Activated CD4-positive, CD25-positive, alpha-beta regulatory T cell treated with anti-CD3 and anti-CD28 coated beads, Interleukin-2, amount 50 U/mL, for 72 hours (primary cell): ENCODE measurements at places on chromosomes 4 and X.

- DNase-seq, result no peak
Measured at GRCh38 chr4:122695226-122695625, 37.3 kb upstream of the BBS12 start.

DNA sequence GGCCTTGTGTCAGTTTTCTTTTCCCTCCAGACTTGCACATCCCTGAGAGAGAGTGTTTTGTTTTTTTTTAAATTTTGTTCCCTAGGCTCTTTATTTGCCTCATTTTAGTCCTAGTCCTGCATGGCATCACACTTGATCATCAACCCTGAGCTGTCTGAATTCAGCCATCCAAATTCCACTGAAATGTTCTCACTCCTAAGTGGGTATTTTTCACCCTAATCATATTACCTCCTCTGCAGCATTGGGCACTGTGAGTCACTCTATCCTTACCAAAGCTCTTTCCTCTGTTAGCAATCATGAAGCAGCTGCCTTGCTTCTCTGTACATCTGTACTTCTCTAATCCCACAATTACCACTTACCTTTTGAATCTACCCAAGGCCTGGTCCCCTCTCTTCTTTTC is 356.6 kb upstream of the MAGEB2 start:
- DNase-seq, result no peak

- DNase-seq, result no peak
Measured at GRCh38 chr4:16573206-16573605, 325.2 kb downstream of the LDB2 start.

GRCh38 chr4:5711479-5712184 is 631 bp downstream of the EVC start:
- DNase-seq, result no peak

GRCh38 chrX:115177932-115178331 is 11.3 kb upstream of the RBMXL3 start:
- no peak for DNase-seq

DNA sequence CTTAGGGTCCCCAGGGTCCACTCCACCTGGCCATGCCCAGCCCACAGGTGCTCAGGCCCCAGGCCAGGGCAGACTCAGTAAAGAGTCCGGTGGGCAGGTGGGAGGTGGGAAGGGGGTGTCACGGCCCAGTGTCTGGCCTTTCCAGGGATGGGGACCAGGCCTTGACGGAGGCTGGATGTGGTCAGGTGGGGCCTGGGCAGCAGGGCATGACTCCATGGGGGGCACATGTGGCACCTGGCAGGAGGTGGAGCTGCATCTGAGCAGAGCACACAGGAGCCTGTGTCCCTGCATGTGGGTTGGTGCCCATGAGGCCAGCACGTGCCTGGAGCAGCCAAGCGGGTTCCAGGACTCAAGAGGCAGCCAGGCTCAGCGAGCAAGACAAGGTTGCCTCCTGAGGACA is 132.9 kb downstream of the FAM53A start:
- DNase-seq, result no peak

- DNase-seq, result no peak
Measured at GRCh38 chr4:121270389-121270788, 106.3 kb upstream of the TNIP3 start.

DNA sequence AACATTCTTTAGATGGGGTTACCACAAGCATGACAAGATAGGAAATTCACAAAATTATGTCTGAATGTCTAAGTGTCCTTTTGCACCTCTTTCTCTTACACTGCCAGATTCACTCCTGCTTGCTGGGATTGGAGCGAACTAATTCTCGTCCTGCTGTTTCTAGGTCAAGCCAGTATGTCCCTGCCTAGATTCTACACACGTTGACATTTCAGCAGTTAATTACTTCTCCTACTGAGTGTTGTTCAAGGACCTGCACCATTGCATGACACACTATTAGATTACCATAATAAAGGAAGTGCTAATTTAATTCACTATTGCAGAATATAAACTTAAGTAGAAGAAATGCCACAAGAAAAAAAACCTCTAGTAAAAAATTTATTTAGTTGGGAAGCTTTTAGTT is 1911.7 kb downstream of the PCDH7 start:
- no peak for DNase-seq

DNA sequence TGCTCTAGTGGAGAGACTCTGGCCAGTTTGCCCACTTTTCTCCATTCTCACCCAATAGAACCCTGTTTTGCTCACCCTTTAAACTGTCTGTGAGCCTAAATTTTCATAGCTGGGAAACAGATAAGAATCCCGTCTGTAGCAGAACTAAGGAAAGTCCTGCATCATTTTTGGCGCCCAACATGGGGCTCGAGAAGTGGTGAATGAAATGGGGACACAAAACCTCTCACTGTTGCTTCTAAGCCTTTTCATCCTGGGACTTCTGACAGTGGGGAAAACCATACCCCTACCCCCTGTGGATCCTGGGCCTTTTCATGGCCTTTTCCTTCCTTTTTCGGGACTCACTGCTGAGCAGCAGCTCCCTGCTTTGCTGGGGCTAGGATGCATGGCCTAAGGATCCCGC is 189.9 kb downstream of the INPP4B start:
- DNase-seq, result no peak

DNA sequence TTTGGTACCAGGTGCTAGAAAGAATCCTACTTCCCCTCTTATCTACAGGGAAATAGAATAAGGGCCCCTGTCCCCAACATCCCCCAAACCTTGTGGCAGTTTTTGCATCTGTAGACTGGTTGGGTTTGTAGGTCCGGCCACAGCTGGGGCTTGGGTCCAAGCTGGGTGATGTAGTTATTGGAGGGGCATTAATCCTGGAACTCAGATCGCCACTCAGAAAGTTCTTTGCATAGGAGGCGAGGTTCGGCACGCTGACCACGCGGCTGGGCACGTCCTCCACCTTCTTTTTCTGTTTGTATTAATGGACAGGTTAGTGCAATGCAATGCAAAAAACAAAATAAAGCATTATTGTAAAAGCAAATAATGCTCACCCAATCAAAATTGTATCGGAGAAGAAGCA is 19.2 kb downstream of the MED28 start:
- DNase-seq, result no peak

DNA sequence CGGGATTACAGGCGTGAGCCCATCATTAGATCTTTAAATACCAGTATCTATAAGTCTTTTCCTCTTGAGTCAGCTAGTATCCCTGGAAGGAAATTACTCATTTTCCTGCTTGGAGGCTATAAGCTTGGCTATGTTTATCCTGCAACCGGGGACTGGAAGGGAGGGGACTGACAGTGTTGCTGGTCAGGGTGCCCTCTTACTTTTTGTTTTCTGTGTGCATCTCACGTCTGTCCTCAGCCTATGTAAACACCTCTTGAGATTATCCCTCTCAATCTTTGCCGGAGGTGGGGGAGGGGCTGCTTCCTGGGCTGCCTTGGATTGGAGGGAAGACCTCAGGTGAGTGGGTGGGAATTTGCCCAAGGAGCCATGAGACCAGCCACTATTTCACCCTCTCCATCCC is 37.0 kb downstream of the HTT start:
- DNase-seq, result no peak

- no peak for DNase-seq
Measured at GRCh38 chr4:17166954-17167353, 268.5 kb upstream of the LDB2 start.

DNA sequence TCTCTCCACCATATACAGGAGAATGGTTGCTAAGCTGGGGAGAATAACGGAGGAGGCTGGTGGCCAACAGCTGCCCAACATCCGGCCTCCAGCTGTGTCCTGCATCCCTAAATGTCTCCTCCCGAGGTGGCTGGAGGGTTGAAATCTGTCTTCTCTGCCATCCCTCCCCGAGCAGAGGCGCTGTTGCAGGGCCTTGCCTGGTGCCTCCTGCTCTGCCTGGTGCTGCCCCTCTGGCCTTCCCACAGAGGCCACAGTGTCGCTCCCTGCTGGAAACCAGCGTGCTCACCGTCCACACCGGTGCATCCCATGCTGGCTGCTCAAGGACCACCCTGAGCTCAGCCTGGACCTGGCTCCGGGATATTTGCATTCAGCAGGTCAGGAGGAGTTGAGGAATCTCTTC is 115.2 kb downstream of the ENPP6 start:
- no peak for DNase-seq

DNA sequence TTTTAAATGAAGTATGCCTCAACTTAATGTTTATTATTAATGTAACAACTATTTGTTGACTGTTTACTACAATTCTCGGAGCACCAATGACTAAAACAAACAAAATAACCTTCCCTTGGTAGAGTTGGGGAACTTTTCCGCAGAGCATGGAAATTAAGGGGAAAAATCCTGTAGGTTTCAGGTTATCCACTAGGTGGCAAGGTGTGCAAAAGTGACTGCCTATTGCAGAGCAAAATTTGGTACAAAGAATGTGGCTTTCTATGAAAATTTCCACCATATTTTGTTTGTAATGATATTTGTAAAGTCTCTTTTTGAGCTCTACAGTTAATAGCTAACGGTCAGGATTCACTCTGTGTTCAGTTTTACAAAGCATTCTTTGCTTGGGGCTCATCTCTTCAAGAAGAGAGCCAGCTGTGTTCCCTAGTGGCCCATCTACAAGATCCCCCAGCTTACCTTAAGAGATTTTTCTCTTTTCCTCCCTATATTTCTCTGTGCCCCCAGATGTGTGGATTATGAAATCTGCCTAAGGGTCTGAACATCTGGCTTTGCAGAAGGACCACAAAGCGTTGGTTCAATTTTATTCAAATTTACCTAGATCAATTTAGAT is 61.1 kb downstream of the FBXO8 start:
- DNase-seq, result no peak

DNA sequence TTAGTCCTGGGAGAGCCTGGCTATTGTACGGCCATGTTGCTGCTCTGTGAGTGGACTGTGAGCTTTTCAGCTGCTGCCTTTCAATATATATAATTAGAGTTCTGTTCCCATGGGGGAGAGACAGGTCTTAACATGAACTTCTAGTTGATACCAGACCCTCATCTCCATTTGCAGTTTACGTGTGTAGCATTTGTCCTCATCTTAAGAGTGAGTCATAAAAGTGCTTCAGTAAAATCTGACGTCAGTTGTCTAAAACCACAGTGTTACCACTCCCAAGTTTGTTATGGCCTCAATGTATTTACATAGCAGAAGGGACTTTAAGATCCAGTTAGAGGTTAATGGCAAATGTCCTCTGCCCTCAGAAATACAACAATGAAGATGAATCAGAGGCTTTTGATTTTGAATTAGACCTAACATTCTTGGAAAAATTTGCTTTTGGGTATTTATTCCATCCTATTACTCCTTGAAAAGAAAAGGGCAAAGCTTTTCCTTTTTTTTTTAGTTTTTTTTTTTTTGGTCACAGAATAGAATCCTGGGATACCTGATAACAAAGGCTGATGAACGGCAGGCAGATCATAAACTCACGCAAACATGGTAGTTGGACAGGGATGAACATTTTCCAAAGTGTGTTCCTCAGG is 38.6 kb downstream of the PHOX2B start:
- DNase-seq, result no peak

DNA sequence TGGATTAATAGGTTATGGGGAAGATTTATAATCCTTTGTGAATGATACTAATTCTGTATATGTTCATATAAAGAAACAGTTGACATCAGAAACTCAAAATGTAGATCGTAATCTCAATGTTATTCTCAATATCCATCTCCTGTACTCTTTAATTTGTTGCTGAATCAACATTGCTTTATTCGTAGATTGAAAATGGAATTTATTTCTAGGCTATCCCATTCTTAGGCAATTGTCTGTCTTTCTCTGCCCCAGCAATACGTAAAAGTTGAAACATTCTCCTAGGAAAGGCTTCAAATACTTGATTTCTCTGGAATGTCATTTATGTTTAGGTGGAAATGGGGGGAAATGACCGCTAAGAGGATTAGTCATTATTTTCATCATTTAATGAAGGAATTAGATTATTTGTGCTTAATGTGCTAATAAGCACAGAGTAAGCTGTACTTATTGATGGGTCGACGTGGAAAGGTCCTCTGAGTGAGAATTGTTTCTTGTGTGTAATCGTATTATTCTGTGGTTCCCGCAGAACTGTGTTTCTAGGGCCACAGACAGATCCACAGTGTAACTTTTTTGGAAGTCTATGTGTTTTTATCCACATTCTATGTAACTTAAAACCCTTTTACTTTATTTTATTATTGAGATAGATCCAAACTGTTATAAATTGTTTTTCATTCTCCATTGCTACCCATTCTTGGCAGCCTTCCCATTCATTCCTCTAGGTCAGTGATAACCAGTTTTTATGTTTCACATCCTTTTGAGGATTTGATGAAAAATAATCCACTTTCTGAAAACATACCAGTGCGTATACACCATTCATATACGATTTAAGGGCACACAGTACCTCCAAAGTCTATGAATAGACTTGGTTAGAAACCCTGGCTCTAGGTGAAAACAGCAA is 262.9 kb downstream of the ARHGAP10 start:
- no peak for DNase-seq

GRCh38 chr4:101205916-101206315 is 141.4 kb downstream of the PPP3CA start:
- DNase-seq, result no peak

DNA sequence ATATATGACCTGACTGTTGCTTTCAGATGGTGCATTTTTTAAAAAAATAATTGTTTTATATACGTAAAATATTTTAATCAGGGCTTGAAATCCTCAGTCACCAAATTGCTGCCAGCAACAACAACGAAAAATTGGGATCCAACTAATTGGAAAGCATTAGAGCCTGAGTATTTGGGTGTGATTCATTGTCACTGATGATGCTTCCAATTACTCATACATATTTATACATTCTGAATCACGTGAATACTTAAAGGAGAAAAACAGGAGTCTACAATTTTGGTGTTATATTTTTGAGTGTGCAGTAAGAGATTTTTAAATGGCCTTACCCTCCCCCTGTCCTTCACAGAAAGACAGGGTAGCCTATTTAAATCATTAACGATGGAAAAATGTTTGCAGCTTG is 765.6 kb upstream of the TENM3 start:
- no peak for DNase-seq

GRCh38 chr4:4890574-4891255 is 31.2 kb downstream of the MSX1 start:
- no peak for DNase-seq

DNA sequence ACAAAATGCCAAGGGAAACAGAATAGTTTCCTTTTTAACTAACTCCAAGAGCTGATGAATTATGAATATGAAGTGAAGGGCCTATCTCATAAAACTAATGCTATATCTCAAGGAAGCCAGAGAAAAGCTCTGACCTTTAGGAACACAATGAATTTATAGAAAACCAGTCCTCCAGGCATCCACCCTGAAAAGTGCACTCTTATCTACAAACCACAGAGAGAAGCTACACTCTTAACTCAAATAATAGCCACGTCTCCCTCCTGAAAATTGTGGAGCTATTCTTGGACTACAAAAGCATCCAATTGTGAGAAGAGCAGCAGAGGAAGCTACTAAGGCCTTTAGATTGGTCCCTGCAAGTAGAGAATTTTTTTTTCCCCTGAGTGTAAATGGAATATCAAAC is 253.9 kb downstream of the IL15 start:
- DNase-seq, result no peak

DNA sequence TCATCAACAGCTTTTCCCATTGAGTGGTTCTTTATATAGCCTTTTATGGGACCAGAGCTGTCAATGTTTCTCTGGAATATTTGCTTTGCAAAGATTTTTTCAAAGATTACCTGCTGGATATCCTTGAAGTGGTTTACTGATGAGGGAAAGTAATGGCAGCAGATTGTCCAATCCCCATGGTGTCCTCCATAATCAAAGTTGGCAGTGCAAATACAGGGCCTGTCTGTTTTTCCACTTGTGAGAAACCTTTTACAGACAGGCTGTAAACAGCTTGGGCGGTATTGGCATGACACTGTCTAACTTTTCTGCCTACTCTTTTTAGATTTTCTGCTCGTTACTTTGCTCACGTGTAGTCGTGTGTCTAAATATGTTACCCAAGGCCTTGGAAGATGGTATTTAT is 641.9 kb upstream of the NR3C2 start:
- no peak for DNase-seq
